Nasal cavity respiratory epithelium epithelial cell of viscerocranial mucosa (primary cell): ENCODE measurements at places on chromosomes 7 and 10. TPM values are rescaled to one million over a fixed set of nuclear protein-coding genes. Genes with fewer than 3 reads are reported as not detected.

NUDT13 gene
- total RNA-seq, result 0.34 and 1.3 TPM in 2 replicates

CRPPA gene
- 0.34 and 1.00 TPM in 2 replicates for total RNA-seq

JAKMIP3 gene
- total RNA-seq, result 0.07 TPM in 1 of 2 replicates, not detected in the other

NODAL gene
- 0.07 TPM in 1 of 2 replicates, not detected in the other for total RNA-seq

WDR86 gene
- total RNA-seq, result 7.3 TPM in 1 of 2 replicates, not detected in the other

MSMB gene
- total RNA-seq, result 0.34 and 21.0 TPM in 2 replicates

CASTOR2 gene
- total RNA-seq, result 2.4 and 7.2 TPM in 2 replicates

DPP6 gene
- 0.36 TPM in 1 of 2 replicates, not detected in the other for total RNA-seq

CPA1 gene
- not detected in 2 replicates for total RNA-seq

GNGT1 gene
- not detected in 2 replicates for total RNA-seq

HKDC1 gene
- 2.4 and 14.7 TPM in 2 replicates for total RNA-seq

OR6B1 gene
- not detected in 2 replicates for total RNA-seq

AGAP6 gene
- total RNA-seq, result 3.4 and 5.1 TPM in 2 replicates

ITPRID1 gene
- not detected in 2 replicates for total RNA-seq

STN1 gene
- total RNA-seq, result 49.3 and 60.5 TPM in 2 replicates

CPA5 gene
- not detected in 2 replicates for total RNA-seq

PITRM1 gene
- total RNA-seq, result 63.7 and 73.1 TPM in 2 replicates

AGAP4 gene
- total RNA-seq, result 2.4 and 8.4 TPM in 2 replicates

CPN1 gene
- total RNA-seq, result not detected in 2 replicates

CYP26C1 gene
- under 0.01 TPM in 1 of 2 replicates, not detected in the other for total RNA-seq

SFTPA1 gene
- total RNA-seq, result not detected in 2 replicates

CACNA2D1 gene
- total RNA-seq, result 1.4 and 6.2 TPM in 2 replicates

ATOH7 gene
- not detected in 2 replicates for total RNA-seq

MRLN gene
- not detected in 2 replicates for total RNA-seq

WEE2 gene
- under 0.01 and 0.14 TPM in 2 replicates for total RNA-seq

LIPM gene
- total RNA-seq, result 0.34 TPM in 1 of 2 replicates, not detected in the other

CWF19L1 gene
- 23.8 and 36.2 TPM in 2 replicates for total RNA-seq

MMD2 gene
- total RNA-seq, result not detected in 2 replicates

IL6 gene
- 0.34 and 3.1 TPM in 2 replicates for total RNA-seq

GFRA1 gene
- total RNA-seq, result under 0.01 TPM in 1 of 2 replicates, not detected in the other

CTAGE8 gene
- total RNA-seq, result 6.6 and 7.2 TPM in 2 replicates

ASAH2B gene
- total RNA-seq, result 4.5 and 6.2 TPM in 2 replicates

CLCN1 gene
- 0.64 TPM in 1 of 2 replicates, not detected in the other for total RNA-seq

CFAP43 gene
- under 0.01 and 0.36 TPM in 2 replicates for total RNA-seq

ZEB1 gene
- total RNA-seq, result 1.0 and 4.6 TPM in 2 replicates

VGF gene
- total RNA-seq, result under 0.01 and 0.34 TPM in 2 replicates

CXCL12 gene
- total RNA-seq, result not detected in 2 replicates

PLEKHS1 gene
- total RNA-seq, result 0.28 TPM in 1 of 2 replicates, not detected in the other
